Cortex of kidney (tissue), 1 donor: ENCODE measurements at places on chromosomes 12 and 14.

DNA sequence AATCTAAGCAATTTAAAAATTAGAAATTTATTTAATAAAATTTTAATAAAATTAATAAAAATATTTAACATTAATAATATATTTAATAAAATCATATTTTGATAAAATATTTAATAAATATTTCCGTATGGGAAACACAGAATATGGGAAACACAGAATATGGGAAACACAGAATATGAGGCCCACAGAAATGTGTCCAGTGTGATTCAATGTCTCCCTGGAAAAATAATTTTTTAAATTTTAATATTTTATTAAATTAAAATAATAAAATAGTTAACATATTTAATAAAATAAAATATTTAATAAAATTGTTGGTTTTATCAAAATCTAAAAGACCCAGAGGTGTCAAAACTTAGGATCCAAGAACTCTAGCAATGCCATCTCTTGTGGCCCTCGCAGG lies 186.4 kb downstream of the TMEM132D start:
- DNase-seq, result no peak

GRCh38 chr12:94263905-94264561 lies 115.7 kb downstream of the PLXNC1 start:
- no peak for DNase-seq

DNA sequence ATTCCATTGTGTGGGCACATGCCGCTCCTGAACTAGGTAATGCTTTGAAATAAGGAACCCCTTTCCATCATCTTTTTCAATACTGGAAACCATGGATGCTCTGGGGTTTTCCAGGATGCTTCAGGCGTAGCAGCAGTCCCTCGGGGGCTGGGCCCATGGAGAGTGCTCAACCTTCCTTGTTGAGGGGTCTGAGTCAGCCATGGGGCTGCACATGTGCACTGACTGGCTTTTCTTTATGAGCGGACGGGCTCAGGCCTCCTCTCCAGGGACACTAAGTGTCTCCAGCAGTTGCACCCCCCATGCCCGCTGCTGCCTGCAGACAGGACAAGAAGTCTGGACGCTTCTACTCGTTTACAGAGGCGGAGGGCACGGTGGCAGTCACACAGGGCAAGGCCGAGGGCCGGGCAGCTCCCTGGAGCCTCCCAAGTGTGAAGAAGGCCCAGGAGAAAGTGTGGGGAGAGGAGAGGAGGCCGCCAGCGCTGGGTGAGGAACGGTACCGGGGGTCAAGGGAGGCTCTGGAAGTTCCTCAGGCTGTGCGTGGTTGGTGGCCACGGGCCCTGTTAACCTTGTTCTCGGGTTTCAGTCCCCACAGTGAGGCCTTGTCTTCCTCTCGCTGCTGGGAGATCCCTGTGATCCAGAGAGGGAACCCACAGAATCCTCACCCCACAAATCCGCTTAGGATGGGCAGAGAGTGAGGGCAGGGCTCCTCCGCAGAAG lies 51.2 kb downstream of the TEAD4 start:
- DNase-seq, result no peak

GRCh38 chr12:44155358-44155757 lies 319.5 kb downstream of the TMEM117 start:
- DNase-seq, result no peak

DNA sequence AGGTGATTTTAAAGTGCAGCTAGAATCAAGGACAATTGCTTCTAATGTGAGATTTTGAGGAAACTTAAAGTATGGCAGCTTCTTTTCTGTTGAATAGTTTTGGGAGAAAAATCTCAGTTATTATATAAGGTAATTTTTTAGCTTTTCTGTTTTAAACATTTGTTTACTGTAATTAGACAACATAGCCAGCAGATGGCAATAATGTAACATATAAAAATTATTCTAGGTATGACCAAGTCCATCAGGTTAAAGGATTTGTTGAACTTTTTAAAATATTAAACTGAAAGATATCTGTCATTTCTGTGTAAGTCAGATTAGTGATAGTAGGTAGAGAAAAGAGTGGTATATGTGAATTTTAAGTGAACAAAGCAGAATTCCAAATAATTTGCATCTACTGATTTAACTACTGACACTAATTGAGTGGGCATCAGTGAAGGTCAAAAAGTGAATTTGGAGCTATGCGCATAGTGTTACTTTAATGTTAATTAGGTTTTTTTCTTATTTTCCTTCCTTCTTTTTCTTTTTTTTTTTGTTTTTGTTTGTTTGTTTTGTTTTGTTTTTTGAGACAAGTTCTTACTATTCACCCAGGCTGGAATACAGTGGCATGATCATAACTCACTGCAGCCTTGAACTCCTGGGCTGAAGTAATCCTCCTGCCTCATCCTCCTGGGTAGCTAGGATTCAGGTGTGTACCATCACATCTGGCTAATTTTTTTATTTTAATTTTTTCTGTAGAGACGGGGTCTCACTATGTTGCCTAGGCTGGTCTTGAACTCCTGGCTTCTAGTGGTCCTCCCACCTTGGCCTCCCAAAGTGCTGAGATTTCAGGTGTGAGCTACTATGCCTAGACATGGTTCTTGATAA lies 18.6 kb downstream of the PRORP start:
- no peak for DNase-seq

DNA sequence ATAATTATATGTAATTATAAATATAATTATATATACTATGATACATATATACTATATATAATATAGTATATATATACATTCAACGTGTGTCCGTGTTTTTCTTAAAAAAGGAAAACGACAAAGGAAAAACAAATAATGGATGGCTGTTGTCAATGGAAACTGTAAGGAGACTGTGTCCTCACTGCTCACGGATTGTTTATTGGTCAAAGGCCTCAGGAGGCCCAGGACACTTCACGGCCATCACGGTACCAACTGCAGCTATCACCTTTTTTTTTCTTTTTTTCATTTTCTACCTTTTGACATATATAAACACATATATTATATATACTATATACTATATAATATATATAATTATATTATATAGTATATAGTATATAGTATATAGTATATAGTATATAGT lies 113.4 kb downstream of the SPTSSA start:
- no peak for DNase-seq

- no peak for DNase-seq
Measured at GRCh38 chr12:41361738-41362137, 173.6 kb downstream of the PDZRN4 start.
